Large intestine (tissue), 12 donors: ENCODE measurements at places on chromosomes 4 and X.

GRCh38 chr4:60822986-60823385, 377.1 kb upstream of the ADGRL3 start:
- DNase-seq: no peak
- no peak overlapping the region for H3K27ac ChIP-seq
- H3K4me3 ChIP-seq: no peak overlapping the region
- H3K4me1 ChIP-seq: no peaks in the 10 kb centered on the region

DNA sequence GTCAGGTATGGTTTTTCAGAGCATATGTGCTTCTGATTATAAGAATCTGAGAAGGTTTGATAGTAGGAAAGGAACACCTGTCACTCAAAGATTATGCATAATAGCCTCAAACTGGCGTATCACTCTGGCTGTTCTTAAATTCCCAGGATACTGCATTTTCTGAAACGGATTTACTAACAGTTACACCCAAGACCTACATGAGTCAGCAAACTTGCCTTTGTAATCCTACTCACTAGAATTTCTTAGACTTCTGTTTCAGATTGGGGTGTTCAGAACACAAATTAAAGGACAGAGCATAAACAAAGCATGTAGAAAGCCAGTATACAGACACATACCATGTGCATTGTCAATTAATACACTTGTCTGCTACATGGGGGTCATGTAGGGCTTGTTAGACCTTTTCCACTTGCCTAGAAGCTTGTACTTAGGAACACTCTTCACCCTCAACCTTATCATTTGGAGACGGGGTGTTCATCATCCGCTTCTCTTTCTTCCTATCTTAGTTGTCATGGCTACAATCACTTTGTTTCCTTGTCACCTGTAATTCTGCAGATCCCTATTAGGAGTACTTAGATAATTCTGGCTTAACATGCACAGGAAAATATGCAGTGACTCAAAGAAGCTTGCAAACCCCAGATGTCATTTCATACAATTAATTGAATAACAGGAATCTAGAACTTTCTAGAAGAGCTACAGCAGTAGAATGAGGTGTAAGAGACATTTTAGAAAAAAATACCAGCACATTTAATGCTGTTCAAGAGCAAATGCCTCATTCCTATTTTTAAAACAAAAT, 593.0 kb upstream of the TENM3 start:
- DNase-seq: no peak
- H3K27ac ChIP-seq: no peak overlapping the region
- H3K36me3 ChIP-seq: no peaks in the 10 kb centered on the region

- H3K27me3 ChIP-seq: no peaks in the 10 kb centered on the region
- H3K4me3 ChIP-seq: no peak overlapping the region
- peaks cover 12% of the 10 kb centered on the region for H3K4me1 ChIP-seq
- no peak overlapping the region for H3K27ac ChIP-seq
- H3K36me3 ChIP-seq: no peaks in the 10 kb centered on the region
- no peak for DNase-seq
Measured at GRCh38 chr4:2076908-2077536, 17.9 kb downstream of the NAT8L start.

GRCh38 chr4:24262616-24263015, 321.7 kb downstream of the DHX15 start:
- no peak overlapping the region for H3K27ac ChIP-seq
- H3K4me3 ChIP-seq: no peak overlapping the region
- DNase-seq: no peak

DNA sequence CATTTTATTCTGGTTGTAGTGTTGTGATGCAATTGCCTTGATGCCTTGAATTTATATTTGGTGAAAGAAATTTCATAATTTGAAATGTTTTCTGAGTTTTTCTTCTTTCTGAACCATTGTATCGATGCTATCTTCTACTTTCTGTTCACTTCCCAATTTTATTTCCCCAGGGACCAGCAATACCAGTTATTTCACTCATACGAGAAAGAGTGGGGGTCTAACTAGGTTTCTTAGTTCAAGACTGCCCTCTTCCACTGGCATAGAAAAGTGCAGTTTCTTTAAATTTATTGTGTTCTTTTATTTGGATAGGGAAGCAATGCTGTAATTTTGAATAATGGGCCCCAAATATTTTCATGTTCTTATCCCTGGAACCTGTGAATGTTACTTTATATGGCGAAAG, 544.0 kb upstream of the ADGRL3 start:
- no peak for DNase-seq
- no peak overlapping the region for H3K4me3 ChIP-seq
- H3K4me1 ChIP-seq: no peaks in the 10 kb centered on the region
- H3K36me3 ChIP-seq: no peaks in the 10 kb centered on the region
- H3K27ac ChIP-seq: no peak overlapping the region
- no peaks in the 10 kb centered on the region for H3K27me3 ChIP-seq

GRCh38 chr4:168739886-168740285, 243.0 kb downstream of the PALLD start:
- no peaks in the 10 kb centered on the region for H3K4me1 ChIP-seq
- H3K27ac ChIP-seq: no peak overlapping the region
- no peaks in the 10 kb centered on the region for H3K36me3 ChIP-seq
- H3K27me3 ChIP-seq: no peaks in the 10 kb centered on the region
- no peak for DNase-seq
- no peak overlapping the region for H3K4me3 ChIP-seq

GRCh38 chr4:61984260-61984909, 784.3 kb downstream of the ADGRL3 start:
- no peak overlapping the region for H3K27ac ChIP-seq
- H3K4me1 ChIP-seq: no peaks in the 10 kb centered on the region
- no peaks in the 10 kb centered on the region for H3K36me3 ChIP-seq
- no peak overlapping the region for H3K4me3 ChIP-seq
- no peak for DNase-seq
- no peaks in the 10 kb centered on the region for H3K27me3 ChIP-seq

- no peaks in the 10 kb centered on the region for H3K36me3 ChIP-seq
- DNase-seq: no peak
- H3K4me1 ChIP-seq: no peaks in the 10 kb centered on the region
Measured at GRCh38 chr4:65918872-65919271, 248.6 kb upstream of the EPHA5 start.

DNA sequence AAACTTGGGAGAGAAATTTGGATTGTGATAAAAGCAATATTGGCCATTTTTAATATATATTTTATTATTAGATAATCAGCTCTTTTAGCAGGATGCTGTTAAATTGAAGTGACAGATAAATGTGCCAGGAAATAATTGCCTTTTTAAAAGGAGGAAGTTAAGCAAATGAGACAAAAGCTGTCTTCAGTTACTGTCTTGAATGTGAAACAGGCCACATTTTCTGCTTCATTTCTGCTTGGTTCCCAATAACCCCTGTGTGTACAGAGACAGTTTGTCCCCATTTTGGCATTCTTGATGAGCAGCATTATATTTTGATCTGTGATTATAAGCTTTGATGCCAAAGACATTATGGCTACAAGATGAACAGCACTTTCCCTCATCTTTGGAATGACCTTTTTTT, 953 bp downstream of the EPGN start:
- peaks cover 2% of the 10 kb centered on the region for H3K4me1 ChIP-seq
- H3K27me3 ChIP-seq: no peaks in the 10 kb centered on the region
- DNase-seq: no peak
- H3K36me3 ChIP-seq: no peaks in the 10 kb centered on the region
- H3K27ac ChIP-seq: no peak overlapping the region
- no peak overlapping the region for H3K4me3 ChIP-seq

GRCh38 chr4:39319676-39320075, 46.5 kb downstream of the RFC1 start:
- peaks cover 30% of the 10 kb centered on the region for H3K36me3 ChIP-seq
- no peaks in the 10 kb centered on the region for H3K27me3 ChIP-seq
- no peak for DNase-seq
- H3K27ac ChIP-seq: no peak overlapping the region

DNA sequence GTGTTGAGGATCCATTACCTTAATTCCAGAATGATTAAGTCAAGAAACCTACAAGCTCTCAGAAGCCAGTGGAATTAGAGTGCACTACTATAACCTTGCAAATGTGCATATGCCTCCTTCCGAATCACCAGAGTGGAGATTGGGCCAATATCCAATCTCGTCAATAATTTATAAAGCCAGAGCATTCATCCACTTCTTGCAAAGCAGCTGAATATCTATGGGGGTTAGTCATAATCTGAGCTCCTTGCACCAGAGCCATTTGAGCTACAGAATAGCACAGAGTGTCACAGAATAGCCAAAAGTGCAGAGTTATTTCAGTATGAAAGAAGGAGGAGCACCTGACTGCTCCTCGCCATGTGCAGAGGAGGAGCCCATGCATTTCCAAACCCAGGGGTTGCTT, 69.2 kb upstream of the MTM1 start:
- H3K36me3 ChIP-seq: no peaks in the 10 kb centered on the region
- DNase-seq: no peak
- H3K4me3 ChIP-seq: no peak overlapping the region
- no peak overlapping the region for H3K27ac ChIP-seq

DNA sequence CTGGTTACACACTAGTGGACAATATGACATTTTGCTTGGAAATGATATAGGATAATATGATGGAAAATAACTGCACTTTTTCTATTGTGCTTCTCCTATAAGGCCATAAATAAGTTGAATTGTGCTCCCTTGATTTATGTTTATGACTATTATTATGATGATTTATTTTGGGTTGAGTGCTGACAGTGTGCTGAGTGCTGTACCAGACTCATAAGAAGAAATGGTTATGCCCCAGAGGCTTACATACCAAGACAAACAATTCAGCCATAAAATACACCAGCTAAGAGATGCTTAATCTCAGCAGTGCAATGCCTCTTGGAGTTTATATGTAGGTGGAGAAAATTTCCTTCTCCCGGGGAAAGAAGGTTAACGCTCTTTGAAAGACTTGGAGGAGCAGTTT, 199.8 kb upstream of the NOCT start:
- H3K27ac ChIP-seq: no peak overlapping the region
- no peak overlapping the region for H3K4me3 ChIP-seq
- no peaks in the 10 kb centered on the region for H3K27me3 ChIP-seq
- DNase-seq: no peak
- H3K36me3 ChIP-seq: no peaks in the 10 kb centered on the region

DNA sequence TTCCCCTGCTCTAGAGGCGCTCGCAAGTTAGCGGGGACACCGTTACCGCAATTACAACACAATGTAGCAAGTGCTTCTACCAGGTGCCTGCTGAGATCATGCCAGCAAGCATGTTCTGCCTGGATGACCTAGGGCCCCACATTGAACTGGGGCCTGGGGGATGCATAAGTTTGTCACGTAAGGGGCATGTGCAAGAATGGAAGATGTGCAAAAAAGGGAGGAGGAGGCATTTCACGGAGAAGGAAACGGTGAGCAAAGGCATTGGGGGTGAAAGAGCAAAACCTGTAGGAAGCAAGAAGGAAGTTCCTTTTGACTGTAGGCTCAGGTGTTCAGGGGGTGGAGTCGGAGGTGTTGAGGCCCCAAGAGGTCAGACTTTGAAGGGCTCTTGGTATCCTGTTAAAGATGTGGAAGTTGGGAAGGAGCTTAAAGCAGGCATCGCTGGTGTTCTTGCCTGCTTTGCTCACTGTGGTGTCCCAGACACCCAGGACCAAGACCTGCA, 602 bp upstream of the SCARB2 start:
- H3K4me1 ChIP-seq: peaks cover 64% of the 10 kb centered on the region
- no peaks in the 10 kb centered on the region for H3K27me3 ChIP-seq
- peak; percentile 86 for DNase-seq
- H3K36me3 ChIP-seq: peaks cover 4% of the 10 kb centered on the region
- H3K4me3 ChIP-seq: peak overlapping the region; percentile 58
- H3K27ac ChIP-seq: peak overlapping the region; percentile 94
